D721Med (cell line): ENCODE measurements at places on chromosomes 11 and 22.

DNA sequence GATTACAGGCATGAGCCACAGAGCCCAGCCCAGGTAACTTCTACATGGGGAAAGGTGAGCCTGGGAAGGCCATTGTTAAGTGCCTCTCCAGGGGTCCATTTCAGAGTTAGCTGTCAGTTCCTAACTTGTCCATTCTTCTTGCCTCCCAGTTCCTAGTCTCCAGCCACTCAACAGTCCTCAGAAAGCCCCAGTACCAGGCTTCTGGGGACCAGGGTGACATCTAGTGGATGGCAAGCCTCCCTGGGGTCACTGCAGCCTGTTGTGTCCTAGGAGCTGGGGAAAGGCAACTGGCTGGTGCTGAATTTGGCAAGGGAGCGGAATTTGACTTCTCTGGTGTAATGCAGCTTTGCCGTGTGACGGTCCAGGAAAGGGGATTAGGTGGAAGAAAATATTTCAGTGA lies 2.1 kb downstream of the LGALS12 start:
- DNase-seq = no peak

GRCh38 chr11:23990346-23991164 lies 506.3 kb upstream of the LUZP2 start:
- no peak for DNase-seq

- no peak for DNase-seq
These were observed 137.2 kb downstream of the GRIK4 start for GRCh38 chr11:120648771-120649170.

DNA sequence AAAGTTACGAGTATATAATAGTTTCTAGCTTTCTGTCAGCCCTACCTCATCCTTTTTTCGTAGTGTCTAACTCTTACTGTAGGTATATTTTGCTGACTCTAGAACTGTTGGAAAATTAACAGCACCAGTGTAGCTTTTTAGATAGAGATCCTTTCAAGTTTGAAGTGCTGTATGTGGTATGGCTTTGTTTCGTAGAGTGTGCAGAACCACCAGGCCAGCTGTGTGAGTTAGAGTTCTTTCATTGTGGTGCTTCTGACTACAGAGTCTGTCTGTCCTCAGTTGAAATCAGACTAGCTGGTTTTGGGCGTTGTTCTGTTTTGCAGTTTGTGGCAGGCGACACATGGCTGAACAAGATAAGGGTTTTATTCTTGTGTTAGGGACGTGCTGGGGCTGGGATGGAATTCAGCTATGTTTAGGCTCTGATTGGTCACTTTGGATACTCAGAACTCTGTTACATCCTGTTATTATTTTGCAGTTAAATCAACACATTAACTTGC lies 3.2 kb downstream of the ARHGEF12 start:
- DNase-seq = no peak

DNA sequence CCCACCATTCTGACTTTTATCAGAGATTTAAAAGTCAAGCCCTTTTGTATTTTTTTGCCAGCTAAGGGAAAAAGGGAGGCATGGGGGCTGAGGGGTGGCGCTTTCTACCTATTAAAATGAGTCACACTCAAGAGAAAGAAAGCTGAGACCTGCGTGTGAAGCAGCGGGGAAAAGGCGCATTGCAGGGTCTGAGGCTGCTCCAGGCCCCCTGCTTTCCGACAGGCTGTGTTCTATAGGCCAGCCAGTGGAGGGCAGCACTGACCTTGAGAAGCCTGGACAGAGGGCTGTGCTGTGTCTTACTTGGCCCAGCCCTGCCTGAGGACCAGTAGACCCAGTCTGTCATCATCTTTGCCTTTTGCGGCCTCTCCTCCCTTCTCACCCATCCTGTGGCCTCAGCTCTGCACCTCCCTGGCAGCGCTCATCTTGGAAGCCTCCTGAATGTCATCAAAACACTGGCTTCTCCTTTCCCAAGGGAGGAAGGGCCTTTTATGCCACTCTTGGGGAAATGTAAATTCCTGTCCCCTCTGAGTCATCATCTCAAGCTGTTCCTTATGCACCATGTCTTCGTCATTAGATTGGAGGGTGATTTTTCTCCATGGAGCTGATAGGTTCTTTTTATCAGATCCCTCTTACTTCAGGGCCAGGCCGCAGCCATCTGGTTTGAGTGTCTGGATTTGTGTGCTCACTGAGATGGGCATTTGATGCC lies 12.6 kb upstream of the MAPK8IP1 start:
- peak; percentile 65 for DNase-seq

DNA sequence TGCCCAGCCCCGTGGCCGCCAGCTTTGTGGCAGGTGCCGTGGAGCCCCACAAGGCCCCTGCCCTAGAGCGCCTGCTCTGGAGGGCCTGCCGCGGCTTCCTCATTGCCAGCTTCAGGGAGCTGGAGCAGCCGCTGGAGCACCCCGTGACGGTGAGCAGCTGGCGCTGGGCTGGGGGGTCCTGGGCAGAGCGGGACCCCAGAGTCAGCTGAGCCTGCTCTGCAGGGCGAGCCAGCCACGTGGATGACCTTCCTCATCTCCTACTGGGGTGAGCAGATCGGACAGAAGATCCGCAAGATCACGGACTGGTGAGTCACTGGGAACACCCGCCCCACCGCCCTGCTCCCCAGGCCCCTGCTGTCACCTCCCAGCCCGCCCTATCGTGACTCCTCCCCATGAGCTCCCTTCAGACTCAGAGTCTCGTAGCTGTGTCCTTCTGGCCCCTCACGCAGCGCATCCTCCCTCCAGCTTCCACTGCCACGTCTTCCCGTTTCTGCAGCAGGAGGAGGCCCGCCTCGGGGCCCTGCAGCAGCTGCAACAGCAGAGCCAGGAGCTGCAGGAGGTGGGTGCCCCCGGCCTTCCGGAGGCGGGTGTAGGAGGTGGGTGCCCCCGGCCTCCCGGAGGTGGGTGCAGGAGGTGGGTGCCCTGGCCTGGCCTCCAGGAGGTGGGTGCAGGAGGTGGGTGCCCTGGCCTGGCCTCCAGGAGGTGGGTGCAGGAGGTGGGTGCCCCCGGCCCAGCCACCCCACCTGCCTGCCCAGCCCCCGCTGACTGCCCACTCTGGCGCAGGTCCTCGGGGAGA lies 4.7 kb downstream of the TCIRG1 start:
- DNase-seq = no peak

- no peak for DNase-seq
These were observed 219.9 kb downstream of the HIPK3 start for GRCh38 chr11:33476945-33477606.

GRCh38 chr11:35347921-35348331 lies 71.4 kb downstream of the SLC1A2 start:
- no peak for DNase-seq

DNA sequence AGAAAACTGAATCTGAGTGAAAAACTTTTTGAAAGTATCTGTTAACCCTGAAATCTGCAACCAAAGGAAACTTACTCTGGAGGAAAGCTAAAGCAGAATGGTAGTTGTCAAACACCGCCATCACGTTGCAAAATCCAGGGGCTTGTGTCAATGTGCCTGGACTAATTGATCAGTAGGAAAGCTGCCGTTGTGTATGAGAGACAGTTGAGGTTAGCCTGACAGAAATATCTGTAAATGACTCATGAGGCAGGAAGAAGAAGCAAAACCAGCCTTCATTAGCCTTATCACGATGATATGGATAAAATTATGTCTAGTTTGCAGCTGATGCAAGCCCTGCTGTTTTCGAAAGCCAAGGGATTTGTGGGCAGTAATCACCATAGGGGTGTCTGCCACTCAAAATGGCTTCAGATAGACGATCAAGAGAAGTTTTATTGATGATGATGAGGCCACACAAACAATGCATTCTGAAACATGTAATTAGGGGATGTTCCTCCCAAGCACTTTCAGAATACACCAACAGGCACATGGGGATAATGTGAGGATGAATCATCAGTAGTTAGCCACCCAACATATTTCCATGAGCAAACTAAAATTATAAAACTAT lies 8.9 kb downstream of the SCGB1A1 start:
- DNase-seq = no peak

- no peak for DNase-seq
These were observed 4.3 kb downstream of the DHCR7 start for GRCh38 chr11:71443736-71444445.
